ENCODE measurements at places on chromosomes 11 and 22.

DNA sequence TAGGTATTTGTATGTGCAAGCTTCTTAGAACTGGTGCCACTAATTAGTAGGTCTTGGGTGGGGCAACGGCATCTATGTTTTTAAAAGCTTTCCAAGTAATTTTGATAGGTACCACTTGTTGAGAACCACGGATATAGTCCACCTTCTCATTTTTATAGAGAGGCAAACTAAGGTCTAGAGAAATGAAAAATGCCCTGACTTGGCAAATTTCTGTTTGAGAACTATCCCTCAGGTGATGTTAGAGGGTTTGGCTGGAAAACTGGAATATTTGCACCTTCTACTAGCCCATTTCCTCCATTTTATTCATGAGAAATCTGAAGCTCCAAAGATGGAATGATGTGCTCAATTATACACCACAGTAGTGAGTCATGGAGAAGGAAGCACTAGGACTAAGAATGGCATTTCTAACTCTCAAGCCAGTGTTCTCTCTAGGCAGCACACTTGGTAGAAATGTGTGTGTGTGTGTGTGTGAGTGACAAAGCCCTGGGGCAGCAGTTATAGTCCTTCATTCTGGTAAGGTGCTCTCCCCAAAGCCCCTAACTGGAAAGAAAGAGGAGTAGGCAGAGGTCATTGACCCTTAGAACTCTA is 1.8 kb upstream of the TMEM86A start:
- DNase-seq: peak; percentile 9

- no peak for DNase-seq
These were observed 113.5 kb downstream of the ARHGAP20 start for GRCh38 chr11:110598725-110599124.

- no peak for DNase-seq
These were observed 2.5 kb upstream of the CAPRIN1 start for GRCh38 chr11:34049028-34049427.

DNA sequence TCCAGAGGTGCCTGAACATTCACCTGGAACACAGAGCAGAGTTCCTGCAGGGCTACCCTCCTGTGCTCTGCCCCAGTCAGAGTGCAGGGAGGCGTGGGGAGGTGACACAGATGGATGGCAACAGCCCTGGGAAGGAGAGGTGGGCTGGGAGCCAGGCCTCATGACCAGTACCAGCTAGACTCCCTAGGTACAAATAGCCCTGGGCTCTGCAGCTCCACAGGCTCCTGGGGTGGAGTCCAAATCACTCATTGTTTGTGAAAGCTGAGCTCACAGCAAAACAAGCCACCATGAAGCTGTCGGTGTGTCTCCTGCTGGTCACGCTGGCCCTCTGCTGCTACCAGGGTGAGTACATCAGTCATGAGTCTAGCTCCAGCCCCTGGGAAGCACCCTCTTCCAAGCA is at the start of gene SCGB1D2:
Gene SCGB1D2 (plus strand): TSS at position 219 of the 400 bp plus-strand sequence. CDS start 69 bp downstream, at position 288.
- DNase-seq: no peak

DNA sequence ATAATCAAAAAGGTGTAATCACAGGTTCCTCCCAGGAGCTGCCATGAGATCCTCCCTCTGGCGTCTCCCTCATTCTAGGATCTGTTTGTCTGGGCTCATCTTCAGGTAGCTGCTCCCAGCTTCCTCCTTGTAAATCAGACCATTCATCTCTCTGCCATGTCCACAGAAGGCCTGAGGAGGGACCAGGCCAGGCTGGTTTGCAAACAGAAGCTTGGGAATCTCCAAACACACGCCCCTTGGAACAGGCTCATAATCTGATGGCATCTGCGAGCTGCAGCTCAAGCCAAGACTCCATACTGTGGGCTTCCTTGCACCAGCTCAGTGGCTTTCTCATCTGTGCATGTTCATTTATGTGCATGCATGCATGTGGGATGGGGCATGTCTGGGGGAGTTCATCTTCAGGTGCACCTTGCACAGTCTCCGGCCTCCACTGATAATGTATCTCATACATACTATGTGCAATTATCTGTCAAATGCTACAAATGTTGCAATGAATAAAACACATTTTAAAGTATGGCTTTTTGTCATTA is 134.9 kb downstream of the NXPE2 start:
- no peak for DNase-seq

- DNase-seq: no peak
These were observed 194 bp downstream of the SF1 start for GRCh38 chr11:64778223-64778472.

- DNase-seq: no peak
These were observed 12.0 kb upstream of the MMP1 start for GRCh38 chr11:102809971-102810370.

DNA sequence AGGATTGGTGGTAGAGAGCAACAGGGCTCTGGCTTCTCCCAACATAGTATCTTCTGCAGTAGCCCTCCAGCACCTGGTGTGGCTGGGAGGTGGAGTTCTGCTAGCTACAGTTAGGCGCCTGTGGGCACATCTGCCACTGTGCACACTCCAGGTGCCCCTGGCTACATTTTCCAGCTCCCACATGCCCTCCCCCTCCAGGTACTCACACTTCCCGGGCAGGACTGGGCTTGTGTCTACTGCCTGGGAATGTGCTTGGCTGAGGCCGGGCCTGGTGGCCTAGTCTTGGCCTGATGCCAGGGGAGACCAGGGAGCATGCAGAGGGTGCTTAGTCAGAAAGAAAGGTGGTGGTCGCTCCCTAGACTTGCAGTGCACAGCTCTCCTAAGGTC is 15.8 kb downstream of the PHLDB1 start:
- DNase-seq: peak; percentile 28

DNA sequence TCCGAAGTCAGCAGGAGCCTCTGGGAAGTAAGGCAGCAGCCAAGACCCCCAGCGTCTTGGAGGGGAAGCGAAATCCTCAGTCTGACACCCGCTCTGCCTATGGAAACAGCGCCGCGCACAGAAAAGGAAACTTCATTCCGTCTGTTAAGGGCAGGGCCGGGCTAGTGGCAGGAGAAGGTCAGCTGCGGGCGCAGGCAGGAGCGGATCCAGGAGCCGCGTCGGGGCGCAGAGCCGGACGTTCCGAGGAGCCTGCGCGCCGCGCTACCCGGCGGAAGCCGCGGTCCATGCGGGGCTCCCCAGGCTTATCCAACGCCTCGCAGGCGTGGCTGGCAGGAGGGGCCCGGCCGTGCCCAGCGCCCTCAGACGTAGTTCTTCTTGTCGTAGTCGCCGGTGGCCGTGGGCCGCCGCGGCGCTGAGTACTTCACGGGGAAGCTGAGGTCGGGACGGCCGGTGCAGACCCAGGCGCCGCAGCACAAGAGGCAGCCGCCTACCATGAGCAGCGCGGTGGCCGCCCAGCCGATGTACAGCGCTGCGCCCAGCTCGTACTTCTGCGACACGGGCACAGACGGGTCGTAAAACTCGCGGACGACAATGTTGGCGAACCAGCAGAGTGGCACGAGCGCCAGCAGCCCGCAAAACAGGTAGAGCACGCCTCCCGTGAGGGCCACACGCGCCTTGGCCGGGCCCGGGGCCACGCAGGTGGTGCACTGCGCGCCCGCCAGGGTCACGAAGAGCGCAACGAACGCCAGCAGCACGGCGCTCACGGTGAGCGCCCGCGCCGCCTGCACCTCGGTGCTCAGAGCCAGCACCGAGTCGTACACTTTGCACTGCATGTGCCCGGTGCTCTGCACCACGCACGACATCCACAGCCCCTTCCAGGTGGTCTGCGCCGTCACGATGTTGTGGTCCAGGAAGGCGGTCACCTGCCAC is 705 bp downstream of the CLDN5 start:
- peak; percentile 28 for DNase-seq

DNA sequence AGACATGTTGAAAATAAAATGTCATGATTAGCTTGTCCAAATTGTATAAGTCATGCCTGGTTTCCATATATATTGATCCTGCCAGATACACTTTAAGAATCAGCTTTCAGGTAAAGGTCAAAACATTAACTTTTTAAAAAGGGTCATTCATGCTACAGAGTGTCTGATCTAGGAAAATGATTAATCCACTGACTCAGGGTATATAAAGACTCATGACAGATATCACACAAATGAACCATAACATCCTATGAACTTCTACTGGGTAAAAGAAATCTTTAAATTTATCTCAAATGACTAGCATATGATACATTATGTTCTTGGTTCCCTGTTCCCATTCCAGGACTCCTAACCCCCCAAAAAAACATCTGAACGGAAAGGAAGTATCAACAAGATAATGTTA is 11.7 kb downstream of the MRTFA start:
- no peak for DNase-seq

DNA sequence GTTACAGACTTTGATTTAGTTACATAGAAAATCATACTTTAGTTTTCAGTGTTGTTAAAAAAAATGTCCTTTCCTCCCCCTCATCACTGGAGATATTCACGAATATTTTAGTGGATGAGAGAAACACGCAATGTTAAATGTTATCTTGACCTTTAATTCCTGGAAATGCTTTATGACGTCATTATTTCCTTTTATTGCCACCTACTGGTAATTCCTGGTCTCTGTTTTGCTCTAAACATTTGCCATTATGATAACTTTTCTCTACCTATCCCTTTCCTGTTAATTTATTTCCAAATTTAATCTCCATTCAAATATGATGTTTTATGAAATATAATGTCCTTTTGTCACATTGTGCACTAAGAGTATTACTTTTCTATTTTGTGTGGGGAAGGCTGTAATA is 770.6 kb downstream of the FAM181B start:
- DNase-seq: no peak

DNA sequence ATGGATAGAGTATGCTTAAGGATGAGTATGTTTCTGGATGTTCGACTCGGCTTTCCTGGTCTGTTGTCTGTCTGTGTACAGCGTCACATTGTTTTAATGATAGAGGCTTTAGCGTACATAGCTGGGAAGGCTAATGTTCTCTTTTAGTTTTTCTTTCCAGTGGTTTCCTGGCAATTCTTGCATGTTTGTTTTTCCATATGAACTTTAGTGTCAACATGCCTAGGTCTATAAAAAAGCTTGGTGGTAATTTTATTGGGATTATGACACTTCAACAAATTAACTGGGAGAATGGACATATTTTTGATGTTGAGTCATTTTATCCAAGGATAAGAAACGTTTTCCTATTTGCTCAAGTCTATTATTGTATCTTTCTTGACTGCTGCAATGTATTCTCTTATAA is 17.6 kb downstream of the F2 start:
- peak; percentile 5 for DNase-seq

DNA sequence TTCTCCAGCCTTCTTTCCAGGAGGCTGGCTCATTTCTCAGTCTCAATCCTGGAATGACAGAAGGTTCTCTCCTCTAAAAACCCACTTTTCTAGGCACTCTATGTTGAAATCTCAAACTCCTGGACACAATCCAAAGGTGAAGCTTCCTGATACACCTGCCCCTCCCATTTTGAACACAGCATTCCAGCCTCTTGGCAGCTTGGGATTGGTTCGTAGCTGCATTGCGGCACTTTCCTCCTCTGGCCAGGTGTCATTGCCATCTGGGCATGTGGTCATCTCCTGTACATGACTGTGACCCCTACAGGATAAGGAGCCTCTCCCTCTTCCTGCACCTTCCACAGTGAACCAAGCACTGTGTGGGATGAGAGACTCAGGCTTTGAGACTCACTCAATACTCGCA is 230.2 kb upstream of the B3GAT1 start:
- no peak for DNase-seq

GRCh38 chr22:28822930-28823551 is 22.7 kb upstream of the XBP1 start:
- DNase-seq: no peak

DNA sequence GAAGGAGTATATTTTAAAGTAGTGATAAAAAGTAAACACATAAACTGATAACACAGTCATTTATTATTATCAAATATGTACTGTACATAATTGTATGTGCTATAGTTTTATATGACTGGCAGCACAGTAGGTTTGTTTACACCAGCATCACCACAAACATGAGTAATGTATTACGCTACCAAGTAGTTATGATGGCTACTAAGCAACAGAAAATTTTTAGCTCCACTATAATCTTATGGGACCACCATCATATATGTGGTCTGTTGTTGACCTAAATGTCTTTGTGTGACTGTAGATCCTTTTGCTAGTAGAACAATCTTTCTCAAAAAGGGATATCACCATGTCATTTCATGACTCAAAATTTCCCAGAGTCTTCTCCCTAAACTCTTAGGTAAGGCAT is 93.5 kb downstream of the LARGE2 start:
- DNase-seq: no peak

GRCh38 chr11:19766206-19766605 is 53.6 kb downstream of the NAV2 start:
- peak; percentile 32 for DNase-seq

GRCh38 chr11:85950317-85951048 is 95.3 kb downstream of the CCDC83 start:
- no peak for DNase-seq

DNA sequence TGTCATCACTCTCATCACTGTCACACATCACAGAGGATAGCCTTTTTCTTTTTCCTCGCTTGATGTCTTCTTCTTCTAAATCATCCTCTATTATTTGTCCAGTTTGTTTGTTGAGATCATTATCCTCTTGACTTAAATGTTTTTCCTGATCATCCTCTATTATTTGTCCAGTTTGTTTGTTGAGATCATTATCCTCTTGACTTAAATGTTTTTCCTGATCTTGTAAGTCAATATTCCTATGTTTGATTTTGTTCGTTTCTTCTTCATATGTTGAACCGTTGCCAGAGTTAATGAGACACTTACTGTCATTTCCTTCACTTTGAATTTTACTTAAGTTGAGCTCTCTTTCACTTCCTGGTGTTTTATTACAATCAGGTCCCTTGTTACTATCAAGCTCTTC is 5.6 kb downstream of the CCDC82 start:
- DNase-seq: no peak

GRCh38 chr11:74282914-74283371 is 28.5 kb downstream of the P4HA3 start:
- no peak for DNase-seq

GRCh38 chr11:118353084-118353710 is 6.2 kb upstream of the UBE4A start:
- peak; percentile 25 for DNase-seq

DNA sequence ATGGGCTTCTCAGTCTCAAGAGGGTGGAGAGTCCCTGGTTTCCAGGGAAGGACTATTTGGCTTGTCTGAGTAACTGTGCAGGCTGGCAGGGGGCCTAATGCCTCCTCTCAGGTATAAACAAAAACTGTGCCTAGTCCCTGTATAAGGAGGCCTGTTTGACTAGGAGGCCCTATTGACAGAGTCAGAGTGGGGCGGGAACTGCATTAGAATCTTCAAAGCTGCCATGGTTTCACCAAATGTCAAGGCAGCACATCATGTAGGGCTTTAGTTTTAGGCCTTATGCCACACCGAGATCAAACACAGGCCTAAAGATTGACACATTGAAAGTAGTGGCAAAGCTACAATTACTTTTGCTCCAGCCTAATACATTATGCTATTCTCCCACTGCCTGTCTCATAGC is 611.5 kb upstream of the B3GAT1 start:
- DNase-seq: no peak

- no peak for DNase-seq
These were observed 2.6 kb upstream of the CNIH2 start for GRCh38 chr11:66275396-66275795.
